ENCODE measurements at places on chromosomes 1 and 21.

- DNase-seq, result no peak
Measured at GRCh38 chr21:29185172-29185571, 54.7 kb downstream of the MAP3K7CL start.

DNA sequence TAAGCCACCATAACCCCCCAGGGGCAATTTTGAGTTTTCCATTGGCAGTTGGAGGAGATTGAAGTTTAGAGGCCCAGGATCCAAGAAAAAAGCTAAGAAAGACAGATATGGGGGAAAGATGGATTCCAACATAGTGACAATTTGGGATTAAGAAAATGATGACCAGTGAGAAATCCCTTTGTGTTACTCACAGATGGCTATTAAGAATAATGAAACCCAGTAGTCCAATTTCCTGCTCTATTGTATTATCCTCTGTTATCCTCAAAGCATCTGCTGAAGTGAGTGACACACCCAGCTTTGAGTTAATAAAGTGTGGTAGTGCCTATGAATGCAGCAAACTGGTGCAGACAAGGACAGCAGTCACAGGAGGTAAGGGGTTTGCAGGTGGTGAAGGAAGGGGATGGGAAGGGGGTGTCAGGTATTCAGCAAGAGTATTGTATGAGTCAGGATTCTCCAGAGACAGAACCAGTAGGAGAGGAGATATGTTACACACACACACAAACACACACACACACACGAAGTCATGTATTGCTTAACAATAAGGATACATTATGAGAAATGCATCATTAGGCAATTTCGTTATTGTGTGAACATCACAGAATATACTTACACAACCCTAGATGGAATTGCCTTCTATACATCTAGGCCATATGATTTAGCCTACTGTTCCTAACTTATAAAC, 112.4 kb upstream of the VANGL1 start:
- no peak for DNase-seq

GRCh38 chr1:182301026-182301436, 90.6 kb downstream of the GLUL start:
- DNase-seq, result no peak

- DNase-seq, result no peak
Measured at GRCh38 chr1:96746440-96747420, 25.1 kb downstream of the PTBP2 start.

DNA sequence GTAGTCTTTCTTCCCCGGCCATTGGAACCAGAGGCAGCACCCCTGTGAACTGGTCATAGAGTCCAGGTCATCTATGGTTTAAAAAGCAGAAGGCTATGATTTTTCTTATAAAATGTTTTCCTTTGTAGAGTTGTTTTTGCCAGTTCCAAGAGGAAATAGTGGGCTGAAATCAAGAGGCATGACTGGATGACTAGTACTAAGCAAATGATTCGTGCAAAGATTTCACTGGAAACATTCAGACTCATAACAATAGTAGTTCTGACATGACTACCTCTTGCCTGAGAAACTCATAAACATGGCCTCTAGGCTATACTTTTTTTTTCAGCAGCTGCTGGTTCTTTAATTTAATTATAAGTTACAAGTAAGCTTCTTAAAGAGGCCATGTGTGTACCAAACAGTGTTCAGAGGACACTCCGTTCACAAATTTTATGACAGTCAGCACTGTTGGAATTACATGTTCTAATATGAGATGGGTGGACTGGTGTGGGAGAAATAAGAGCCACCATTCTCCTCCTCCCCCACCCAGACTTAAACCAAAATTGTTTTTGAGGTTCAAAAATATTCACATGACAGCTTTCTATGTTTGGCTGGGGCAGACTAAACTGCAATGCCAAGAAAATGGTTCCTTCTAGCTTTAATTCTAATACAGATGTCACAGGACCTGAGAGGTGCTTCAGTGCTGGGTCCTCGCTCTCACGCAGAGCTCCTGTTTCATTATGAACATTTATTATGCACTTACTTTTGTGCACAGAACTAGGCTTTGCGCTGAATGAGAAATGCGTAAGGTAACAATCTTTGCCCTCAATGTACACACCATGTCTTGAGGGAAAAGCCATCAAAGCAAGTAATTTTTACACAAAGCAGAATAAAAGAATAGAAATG, 147.5 kb downstream of the ZC3H11B start:
- DNase-seq, result no peak

- DNase-seq, result no peak
Measured at GRCh38 chr1:32487182-32487581, 22.3 kb downstream of the ZBTB8B start.

- no peak for DNase-seq
Measured at GRCh38 chr1:57951390-57951789, 527.5 kb upstream of the DAB1 start.

GRCh38 chr1:58583496-58583895, 6.4 kb upstream of the TACSTD2 start:
- no peak for DNase-seq

GRCh38 chr21:39103689-39104088, 79.6 kb downstream of the PSMG1 start:
- no peak for DNase-seq

DNA sequence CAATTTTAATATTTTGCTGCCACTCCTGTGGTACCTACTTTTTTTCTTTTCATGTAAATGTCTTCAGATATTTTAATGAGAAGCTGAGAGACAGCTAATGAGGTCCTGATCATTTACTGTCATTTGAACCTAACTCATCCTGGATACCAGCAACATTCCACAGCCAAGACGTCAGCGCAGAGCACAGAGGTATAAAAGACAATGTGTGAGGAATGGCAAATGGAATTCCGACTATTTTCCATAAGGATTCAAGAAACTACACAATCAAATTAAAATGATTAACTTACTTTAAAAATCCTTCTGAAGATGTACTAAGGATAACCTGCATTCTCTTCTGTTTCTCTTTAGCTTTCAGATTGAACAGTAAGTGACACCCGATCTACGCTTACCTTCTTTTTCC, 38.8 kb downstream of the HEATR1 start:
- DNase-seq, result no peak

DNA sequence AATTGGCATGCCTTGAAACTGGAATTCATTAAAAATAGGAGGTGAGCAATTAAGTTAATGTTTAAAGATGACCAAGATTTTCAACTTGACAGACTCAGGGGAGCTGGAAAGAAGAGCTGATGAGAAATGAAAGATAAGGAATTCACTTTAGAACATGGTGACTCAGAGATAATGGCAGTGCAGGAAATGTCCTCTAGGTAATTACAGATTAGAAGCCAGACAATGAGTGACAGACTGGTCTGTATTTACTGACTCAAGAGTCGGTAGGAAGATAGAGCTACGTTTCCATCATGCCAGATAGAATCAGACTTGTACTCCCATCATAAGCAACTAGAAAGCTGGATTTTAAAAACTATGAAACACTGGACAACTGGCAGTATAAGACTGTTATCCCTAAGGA, 151.6 kb downstream of the AJAP1 start:
- DNase-seq, result no peak

DNA sequence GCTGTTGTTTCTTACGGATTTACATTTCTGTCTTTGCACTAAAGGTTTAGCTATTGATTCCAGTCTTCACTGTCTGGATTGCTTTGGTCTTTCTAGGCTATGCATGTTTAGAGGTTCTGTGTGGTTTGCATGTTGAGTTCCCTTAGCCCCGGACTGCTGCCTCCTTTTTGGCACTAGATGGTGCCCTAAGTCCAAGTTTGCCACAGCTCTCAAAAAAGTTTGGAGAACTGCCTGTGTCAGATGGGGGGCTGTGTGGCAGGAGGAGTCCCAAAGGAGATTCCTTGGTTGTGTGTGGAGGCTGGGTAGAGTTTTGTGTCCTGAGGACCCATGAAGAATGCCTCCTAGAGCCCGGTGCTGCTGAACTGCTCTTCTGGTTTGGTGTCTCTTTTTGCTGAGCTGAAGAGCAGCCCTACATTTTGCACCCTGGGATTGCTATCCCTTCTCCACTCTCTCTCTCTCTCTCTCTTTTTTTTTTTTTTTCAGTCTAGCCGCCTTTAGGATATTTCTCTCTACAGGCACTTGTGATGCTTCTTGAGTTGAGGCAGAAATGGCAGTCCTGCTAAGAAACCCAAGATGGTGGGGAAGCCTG, 74.4 kb downstream of the PTGS2 start:
- no peak for DNase-seq

DNA sequence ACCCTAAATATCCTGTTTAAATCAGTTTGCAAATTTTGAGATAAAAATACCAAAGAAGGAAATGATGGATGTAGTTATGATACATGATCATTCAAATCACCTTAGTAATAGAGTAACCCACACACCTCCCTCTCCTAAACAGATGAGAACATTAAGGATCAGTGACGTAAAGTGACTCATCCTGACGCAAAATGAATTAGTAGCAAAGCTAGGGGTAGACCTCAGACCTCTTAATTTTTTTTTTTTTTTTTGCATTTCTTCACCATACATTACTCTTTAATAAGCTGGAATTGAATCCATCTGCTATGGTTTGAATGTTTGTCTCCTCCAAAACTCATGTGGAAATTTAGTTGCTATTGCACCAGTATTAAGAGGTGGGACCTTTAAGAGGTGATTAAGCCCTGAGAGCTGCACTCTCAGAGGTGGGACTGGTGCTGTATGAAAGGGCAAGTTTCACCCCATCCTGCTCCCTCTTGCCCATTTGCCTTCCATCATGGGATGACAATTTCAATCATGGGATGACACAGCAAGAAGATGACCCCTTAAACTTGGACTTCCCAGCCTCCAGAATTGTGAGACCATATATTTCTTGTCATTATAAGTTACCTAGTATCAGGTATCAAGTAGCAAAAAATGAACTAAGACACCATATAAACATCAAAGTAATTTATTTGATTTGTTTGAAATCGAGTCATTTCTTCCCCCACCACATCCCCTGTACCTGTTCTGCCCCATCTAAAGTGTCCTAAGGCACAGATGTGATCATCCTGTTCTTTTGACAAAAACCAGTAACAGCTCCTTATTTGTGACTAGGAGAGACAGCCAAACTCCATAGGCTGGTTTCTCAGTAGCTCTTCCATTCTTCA, 114.6 kb upstream of the DUSP10 start:
- DNase-seq, result no peak

DNA sequence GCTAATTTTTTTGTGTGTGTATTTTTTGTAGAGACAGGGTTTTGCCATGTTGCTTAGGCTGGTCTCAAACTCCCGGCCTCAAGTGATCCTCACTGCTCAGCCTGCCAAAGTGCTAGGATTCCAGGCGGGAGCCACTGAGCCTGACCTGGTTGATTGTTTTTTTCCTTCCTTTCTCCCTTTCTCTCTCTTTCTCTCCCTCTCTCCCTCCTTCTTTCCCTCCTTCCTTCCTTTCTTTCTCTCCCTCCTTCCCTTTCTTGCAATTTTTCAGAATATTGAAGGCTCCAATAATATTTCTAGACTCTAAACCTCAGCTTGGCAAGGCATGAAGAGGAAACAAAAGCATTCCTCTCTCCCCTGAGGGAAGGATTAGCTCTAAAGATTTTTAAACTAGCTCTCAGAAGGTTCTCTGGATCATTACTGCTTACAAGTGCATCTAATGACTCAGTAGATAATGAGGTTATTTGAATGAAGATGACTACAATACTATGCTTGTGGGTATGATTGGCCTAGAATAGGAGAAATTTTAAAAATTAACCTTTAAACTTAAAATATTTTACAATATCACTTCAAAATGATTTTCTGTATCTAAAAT, 68.5 kb upstream of the GADD45A start:
- DNase-seq, result no peak

DNA sequence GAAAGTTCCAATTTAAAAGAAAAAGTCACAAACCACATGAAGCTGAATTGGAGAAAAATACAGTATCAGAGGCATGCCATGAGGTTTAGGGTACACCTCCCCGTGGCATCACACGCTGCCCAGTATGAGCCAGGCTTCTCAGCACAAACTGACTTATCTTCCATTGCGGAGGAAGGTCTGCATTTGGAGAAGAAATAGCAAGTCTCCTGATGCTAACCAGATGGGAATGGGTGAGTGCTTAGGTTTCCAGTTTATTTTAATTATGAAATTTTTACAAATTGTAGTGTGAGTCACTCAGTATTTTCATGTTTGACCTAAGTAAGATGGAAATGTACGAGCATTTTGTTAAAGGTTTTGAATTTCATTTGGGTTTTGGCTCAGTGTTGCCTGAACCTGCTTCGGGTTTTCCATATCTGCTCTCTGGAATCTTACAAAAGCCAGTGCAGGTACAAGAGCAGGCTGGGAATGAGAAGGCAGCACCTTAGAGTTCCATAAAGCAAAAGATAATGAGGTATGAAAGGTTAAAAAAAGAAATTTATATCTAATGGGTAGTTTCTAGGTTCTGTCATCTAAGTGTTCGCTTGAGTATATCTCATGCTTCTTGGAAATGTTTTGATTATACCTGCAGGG, 213.9 kb downstream of the PATJ start:
- no peak for DNase-seq

All from NCI-H1436 treated with DMSO at 0.1 percent for 48 hours (cell line).